Stimulated activated CD4-positive, alpha-beta T cell treated with anti-CD3 and anti-CD28 coated beads, Interleukin-1b, Interleukin-23, amount 100 ng/mL, for 1 hour (primary cell): ENCODE measurements at places on chromosomes 12 and 14.

- no peak for DNase-seq
Measured at GRCh38 chr12:71449373-71450070, 9.9 kb downstream of the LGR5 start.

GRCh38 chr12:6821591-6822425 lies at the start of gene GPR162:
GPR162 (plus strand) TSS chr12:6821821; CDS start chr12:6823899, 2,078 bp downstream.
- DNase-seq: no peak

DNA sequence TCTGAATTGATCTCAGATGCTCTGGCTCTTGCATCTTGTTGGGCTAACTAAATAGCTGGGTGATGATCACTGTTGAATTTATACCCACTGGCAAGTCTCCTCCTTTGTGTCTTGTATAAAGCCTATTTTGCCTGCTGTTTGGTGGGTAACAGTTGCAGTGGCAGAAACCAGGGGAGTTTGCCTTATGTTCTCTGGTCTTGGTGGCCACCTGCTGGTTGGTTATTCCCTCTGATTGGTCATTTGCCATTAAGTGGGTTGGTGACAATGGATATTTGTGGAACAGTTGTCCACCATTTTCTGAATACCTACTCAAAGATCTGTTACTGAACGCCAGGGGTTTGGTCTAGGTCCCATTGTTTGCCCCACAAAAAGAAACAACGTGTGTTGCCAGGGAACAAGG lies 52.1 kb downstream of the AVPR1A start:
- no peak for DNase-seq

- no peak for DNase-seq
Measured at GRCh38 chr14:77151245-77151644, 9.7 kb upstream of the ZDHHC22 start.

DNA sequence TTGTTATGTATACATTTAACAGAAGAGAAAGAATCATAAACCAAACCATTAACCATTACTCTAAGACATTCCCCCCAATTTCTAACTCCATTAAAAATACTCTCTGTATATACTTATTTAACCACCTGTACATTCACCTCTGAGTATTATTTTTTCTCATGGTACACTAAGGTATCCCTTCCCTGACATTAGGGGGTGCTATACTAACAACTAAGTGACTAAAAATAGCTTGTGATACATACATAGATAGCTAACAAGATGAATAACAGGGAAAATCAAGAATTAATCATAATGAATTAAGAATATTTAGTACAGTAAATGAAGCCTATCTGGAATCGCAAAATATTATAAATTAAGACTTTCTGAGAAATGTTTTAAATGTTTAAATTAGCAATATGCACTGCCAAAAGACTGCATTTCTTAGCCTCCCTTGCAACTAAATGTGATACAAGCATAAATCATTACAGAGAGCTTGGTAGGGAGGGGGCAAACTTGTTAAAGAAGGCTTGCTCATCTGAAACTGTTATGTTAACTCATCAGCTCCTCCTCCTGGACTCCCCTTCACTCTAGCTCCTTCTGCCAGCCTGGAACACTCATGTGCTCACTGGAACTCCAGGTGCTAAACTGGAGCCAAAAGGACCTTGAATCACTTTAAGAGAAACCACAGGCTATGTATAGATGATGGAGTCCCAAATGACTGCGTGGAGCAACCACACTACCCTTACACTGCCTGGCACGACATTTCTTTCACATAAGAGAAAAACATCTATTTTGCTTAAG lies 14.9 kb downstream of the C2CD5 start:
- no peak for DNase-seq

DNA sequence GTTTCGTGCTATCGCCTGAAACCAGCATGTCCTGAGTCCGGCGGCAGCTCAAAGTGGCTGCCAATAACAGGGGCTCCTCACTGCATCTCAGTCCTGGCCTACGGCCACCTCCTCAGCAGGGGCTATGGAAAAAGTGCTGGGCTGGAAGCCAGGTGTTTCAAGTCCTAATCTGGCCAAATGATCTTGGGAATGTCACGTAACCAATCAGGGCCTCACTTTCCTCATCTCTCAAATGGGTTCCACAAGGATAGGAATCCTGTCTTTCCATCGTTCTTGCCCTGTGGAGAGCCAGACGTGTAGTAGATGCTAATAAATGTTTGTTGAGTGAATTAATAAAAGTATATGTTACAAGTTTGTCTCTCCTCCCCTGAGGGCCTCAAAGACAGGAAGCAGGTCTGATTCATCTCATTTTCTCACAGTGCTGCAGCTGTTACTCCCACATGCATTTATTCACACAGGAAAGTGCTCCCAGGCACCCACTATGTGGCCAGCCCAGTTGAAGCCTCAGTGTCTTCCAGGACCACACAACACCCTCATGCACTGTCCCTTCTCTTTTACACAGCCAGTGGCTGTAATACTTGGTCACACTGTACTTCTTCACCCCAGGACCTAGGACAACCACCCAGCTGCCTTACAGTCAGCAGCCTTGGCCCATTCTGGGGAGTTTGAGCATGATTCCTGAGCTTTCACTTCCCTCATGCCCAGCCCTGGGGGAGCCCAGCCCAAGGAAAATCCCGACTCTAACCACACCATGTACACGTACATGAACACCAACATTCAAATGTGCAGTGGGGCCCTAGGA lies 5.0 kb downstream of the CMKLR1 start:
- no peak for DNase-seq

GRCh38 chr14:24411443-24412389 lies 12.9 kb downstream of the NYNRIN start:
- DNase-seq: no peak

GRCh38 chr12:102408487-102409297 lies 71.7 kb downstream of the IGF1 start:
- no peak for DNase-seq

DNA sequence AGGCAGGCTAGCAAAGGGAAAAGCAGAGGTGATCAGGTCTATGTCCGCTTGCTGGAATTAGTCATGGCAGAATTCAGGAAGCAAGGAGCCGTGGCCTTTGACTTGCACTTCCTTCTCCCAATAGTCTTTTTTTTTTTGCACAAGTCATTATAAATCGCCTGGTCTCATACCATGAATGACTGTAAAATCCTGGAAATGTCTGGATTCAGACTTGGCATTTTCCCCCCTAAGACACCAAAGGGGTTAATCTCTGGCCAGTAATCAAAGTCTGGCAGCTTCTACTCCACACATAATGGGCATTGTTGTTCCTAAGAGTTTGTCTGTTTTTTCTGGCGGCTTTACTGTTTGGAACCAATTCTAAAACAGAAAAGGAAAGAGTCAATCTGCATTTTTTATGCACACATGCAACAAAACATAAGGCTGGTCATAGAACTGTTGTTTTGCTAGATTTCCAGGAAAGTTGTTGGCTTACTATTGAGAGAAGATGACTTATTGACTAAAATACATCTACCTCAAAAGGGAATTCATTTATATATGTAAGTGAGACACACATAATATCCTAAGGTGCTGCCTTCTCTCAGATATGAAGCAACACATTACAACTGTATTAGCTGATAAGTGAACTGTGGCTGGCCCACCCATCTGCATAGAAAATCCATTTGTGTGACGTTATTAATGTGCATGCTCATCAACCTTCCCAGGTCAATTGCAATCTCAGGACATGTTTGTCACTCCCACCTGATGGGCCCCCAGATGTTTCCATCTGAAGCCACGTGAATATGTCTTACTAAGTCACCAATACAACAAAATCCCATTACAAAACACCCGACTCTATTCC lies 157.3 kb downstream of the BTG1 start:
- no peak for DNase-seq

DNA sequence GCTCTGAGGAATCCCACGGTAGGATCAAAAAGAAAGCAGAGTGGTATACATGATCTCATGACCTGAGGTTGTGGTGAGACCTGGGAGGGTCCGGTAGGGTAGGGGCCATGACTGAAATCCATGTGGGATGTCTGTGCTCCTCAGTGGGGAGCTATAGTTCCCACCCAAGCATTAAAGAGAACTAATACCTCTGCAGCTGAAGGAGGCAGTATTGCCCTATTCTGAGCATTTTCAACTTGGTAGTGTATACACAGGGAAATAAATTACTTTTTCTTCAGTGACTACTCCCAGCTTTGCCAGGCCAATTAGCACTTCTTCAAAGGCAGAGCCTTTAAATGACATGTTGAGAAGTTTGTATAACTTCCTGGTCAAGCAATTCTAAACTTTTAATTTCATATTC lies 613.8 kb downstream of the KCNH5 start:
- no peak for DNase-seq

DNA sequence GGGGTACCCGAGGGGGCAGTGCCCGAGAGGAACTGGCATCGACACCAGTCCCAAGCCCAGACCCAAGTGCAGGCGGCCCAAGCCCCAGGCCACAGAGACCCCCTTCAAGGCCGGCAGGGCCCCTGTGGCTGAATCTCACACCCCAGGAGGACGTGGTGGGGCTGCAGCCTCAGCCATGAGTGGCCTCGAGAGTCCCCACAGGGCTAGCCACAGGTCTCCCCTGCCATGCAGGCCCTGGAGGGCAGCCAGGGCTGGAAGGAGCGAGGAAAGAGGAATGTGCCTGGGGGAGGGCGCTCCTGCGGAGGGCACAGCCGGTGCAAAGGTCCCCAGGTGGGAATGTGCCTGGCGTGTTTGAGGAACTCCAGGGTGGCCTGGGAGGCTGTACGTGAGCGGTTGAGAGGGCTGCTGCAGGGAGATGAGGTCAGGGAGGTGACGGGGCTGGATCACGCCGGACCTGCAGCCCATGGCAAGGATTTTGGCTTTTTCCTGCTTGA lies 86.1 kb downstream of the NCOR2 start:
- no peak for DNase-seq

- DNase-seq: no peak
Measured at GRCh38 chr12:18467620-18468245, 206.4 kb downstream of the PIK3C2G start.

- no peak for DNase-seq
Measured at GRCh38 chr12:3753544-3754284, 805 bp upstream of the CRACR2A start.

DNA sequence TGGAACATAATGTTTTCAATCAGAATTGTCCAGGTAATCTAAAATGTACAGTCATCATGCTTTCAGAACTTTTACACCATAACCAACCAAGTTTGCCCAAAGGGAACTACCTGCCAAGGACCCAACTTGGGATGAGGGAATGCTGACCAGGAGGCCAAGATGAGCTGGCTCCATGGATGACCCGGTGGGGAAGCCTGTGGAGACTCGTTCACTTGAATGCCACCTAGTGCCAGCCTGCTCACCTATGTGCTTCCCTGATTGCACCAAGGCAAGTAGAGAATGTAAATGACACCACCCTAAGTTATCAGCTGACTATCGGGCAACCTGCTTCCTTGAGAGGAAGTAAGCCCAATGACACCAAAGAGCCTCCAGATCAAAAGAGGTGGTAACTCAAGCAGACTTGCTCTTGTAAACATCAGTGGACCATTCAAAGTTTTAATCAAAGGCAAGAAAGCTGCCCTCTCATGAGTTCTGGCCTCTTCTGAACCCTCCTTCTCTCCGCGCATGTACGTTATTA lies 137.3 kb downstream of the TTC7B start:
- DNase-seq: no peak

GRCh38 chr12:40560848-40561247 lies 131.4 kb upstream of the CNTN1 start:
- no peak for DNase-seq

DNA sequence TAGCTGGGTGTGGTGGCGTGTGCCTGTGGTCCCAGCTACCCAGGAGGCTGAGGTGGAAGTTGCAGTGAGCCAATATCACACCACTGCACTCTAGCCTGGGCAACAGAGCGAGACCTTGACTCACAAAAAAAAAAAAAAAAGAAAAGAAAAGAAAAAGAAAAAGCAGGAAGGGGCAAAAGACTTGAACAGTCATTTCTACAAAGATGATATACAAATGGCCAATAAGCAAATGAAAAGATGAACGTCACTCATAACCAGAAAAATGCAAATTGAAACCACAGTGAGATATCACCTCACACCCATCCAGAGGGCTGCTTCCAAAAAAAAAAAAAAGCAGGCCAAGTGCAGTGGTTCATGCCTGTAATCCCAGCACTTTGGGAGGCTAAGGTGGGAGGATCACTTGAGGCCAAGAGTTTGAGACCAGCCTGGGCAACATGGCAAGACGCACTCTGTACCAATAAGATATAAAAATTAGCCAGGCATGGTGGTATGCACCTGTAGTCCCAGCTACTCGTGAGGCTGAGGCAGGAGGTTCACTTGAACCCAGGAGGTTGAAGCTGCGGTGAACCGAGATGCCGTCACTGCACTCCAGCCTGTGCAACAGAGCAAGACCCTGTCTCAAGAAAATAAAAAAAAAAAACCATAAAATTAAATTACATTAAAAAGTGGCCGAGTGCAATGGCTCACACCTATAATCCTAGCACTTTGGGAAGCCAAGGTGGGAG lies 20.5 kb downstream of the UBC start:
- DNase-seq: no peak

- DNase-seq: no peak
Measured at GRCh38 chr12:3496957-3497356, 6.0 kb downstream of the PRMT8 start.

DNA sequence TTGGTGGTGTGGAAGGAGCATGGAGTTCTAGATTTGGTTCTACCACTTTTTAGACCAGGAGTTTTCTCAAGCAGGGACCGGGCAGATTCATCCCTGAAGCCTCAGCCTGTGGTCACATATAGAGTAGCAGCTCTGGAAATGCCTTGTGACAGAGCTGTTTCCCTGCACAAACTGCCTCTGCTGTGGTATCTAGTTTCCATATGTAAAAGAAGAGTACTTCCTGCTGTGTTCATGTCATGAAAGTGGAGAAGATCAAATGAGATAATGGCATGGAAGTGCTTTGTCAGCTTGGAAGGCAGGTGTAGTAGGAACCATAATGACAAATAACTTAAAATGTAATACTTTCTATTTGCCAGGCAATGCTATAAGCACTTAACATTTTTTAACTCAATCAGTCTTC lies 26.1 kb downstream of the OTUB2 start:
- no peak for DNase-seq

DNA sequence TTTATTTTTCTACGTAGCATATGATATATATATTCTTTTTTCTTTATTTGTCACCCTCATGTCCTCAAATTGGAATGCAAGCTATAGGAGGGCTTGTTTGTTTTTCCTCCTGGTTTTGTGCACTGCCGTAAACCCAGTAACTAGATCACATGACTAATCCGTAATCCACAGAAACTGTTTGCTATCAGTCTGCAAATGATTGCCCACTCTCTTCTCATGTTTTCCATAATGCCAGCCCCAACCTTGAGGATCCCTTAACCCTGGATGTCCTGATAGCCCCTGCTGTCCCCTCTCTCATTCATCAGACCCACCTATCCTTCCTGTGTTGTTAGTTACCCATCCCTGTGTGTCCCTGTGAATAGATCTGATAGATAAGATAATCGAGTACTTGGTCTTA lies 94.0 kb downstream of the TSPAN9 start:
- DNase-seq: no peak

GRCh38 chr14:99549684-99550083 lies 54.3 kb downstream of the CCDC85C start:
- DNase-seq: no peak

DNA sequence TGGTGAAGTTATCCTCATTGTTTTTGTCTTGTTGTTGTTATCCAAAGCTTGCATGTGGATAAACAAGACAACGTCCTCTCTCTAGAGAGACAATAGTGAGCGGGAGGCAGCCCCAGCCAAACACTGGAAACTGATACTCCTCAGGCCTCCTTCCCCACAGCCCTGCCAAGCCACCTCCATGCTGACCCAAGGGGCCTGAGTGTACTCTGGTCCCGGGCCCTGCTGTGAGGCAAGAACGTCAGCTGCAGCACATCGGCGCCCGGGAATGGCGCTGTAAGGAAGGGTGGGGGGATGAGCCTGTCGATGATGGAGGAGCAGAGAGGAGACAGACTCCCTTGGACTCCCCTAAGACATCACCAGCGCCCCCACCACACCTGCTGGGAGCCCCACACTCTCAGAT lies 83.6 kb downstream of the ANO2 start:
- no peak for DNase-seq

- no peak for DNase-seq
Measured at GRCh38 chr12:109266106-109266879, 42.8 kb downstream of the FOXN4 start.
